ENCODE measurements at places on chromosomes 16 and 17.

DNA sequence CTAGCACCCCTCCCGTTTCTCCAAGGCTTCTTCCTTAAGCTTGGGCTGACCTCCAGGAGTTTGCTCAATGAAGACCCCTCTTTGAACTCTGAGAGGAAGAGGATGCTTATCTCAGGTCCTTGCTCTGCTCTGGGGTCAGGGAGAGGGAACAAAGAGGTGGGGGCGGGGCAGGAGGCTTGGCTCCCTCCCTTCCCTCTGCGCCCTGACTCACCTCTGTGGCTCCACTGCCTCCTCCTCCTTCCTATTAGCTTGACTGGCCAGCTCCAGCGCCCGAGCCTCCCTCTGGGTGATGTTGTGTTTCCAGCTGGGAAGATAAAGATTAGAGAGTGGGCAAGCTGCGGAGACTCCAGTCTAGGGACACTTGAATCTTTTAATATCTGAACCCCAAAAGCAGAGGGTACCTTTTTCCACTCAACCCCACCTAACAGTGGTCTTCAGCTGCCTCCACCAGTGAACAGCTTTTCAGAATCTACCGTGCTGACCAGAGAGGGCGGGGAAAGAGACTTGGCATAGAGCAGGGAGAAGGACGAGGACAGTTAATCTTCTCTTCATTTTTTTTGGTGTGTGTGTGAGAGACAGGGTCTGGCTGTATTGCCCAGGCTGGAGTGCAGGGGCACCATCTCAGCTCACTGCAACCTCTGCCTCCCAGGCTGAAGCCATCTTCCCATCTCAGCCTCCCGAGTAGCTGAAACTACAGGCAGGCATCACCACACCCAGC, 6.7 kb downstream of the GIP start:
- DNase-seq, result no peak

DNA sequence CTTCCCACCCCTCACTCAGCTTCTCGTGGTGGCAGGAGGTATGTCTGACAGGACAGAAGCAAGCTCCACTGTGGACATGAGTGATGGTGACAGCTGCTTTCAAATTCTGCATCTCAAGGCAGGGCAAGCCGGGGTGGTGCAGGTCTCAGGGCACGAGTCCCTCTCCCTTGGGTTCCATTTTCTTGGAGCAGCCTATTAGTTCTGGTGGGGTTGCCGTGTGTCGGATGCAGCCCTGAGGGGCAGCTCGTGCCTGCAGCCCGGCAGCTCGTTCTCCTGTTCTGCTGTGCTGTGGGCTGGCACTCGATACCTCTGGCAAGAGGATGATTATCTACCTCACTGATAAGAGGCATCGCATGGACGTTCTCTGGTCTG, 16.5 kb upstream of the CLEC18C start:
- no peak for DNase-seq

- DNase-seq, result no peak
Measured at GRCh38 chr16:1346422-1347285, 5.0 kb downstream of the TSR3 start.

DNA sequence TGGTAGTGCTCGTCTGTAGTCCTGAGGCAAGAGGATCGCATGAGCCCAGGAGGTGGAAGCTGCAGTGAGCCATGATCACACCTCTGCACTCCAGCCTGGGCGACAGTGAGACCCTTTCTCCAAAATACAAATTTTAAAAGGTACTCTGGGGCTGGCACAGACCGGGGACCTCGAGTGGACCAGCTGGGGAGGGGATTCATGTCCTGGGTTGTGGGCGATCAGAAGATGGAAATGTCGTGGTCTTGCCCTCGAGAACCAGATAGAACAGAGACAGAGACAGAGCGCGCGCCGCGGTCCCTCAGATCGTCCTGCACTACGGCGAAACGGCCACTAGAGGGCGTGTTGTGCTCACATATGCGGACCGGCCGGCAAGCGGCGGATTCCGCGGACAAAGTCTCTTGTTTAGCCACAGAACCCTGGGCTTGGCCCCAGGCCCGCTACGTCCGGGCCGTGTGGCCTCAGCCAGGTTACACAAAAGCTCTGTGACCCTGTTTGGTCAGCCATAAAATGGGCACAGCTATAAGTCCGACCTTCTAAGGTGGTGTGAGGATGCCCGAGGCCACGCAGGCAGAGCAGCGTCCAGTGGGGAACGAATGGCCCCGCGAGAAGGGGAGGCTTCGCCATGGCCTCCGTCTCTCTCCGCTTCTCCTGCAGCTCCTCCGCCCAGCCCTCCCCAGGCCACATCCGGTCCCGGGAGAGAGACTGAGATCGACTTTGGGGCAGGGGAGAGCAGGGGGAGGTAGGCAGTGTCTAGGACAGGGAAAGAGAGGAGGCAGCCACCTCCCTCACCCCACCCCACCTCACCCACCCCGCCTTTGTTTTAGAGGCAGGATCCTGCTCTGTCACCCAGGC, 14.6 kb upstream of the SBK1 start:
- DNase-seq, result peak; percentile 67

GRCh38 chr16:31138621-31139578, 3.4 kb upstream of the PRSS8 start:
- no peak for DNase-seq

DNA sequence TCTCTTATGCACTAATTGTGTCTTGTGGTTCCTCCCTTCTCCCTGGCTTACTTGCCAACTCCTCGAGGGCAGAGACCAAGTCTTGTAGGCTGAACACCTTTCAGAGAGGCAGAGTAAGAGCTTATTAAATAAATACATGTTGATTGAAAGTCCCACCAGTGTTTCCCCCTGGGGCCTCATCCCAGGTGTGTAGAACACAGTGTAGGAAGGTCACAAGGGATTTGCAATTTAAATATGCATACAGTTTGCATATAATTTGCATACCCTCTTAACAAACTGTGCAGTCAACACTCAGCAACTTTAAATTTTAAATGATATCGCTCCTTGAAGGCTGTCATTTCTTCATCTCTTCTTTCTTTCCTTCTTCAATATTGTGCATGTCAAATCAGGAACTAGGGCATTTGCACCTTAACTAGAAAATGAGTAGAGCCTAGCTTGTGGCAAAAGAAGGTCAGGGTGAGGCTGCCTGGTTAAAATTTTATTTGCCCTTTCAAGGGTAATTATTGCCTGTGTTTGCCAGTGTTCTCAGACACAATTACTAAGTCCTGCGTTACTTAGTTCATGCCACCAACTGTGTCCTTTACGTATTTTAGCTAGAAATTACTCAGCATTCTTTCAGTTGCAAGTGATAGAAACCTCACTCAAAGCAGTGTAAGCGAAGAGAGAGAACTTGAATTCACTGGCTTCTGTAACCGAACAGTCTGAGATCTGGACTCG, 465.7 kb downstream of the HAPSTR1 start:
- no peak for DNase-seq

- no peak for DNase-seq
Measured at GRCh38 chr16:48946686-48947370, 334.8 kb downstream of the CBLN1 start.

DNA sequence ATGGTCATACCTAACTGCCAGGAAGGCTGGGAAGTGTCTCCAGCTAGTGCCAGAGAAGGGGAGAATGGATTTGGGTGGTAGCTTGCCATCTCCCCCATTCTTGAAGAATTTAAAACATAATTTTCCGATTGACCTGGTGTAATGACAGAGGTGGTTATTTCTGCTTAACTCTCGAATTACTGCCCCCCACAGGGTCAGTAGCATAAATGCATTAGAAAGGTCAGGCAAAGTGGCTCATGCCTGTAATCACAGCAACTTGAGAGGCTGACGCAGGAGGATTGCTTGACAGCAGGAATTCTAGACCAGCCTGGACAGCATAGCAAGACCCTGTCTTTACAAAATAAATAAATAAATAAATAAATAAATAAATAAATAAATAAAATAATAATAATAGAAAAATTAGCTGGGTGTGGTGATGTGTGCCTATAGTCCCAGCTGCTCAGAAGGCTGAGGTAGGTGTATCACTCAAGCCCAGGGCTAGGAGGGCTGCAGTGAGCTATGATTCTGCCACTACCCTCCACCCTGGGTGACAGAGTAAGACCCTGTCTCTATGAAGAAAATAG, 27.5 kb downstream of the TMC7 start:
- no peak for DNase-seq

GRCh38 chr17:54795046-54795445, 105.6 kb upstream of the TOM1L1 start:
- DNase-seq, result no peak

- no peak for DNase-seq
Measured at GRCh38 chr17:79920751-79921410, 81.6 kb upstream of the CBX4 start.

DNA sequence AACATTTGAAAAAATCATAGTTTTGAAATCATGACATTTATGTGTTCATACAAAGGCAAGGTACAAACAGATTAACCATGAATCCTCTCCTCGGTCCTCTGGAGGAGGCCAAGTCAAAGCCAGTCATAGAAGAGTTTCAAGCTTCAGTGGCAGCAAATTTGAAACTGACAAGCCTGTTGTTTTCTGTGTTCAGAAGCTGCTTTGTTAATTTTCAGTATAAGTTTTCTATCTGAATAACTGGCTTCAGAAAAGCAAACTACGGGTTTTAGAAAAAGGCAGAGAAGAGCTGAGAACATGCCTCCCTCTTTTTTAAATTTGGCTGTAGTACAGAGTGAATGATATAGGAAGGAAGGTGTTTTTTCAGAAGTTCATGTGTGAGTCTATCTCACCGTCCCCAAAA, 79.6 kb upstream of the CLEC18B start:
- DNase-seq, result no peak

- DNase-seq, result no peak
Measured at GRCh38 chr16:3143598-3144320, 8.9 kb downstream of the ZNF213 start.

DNA sequence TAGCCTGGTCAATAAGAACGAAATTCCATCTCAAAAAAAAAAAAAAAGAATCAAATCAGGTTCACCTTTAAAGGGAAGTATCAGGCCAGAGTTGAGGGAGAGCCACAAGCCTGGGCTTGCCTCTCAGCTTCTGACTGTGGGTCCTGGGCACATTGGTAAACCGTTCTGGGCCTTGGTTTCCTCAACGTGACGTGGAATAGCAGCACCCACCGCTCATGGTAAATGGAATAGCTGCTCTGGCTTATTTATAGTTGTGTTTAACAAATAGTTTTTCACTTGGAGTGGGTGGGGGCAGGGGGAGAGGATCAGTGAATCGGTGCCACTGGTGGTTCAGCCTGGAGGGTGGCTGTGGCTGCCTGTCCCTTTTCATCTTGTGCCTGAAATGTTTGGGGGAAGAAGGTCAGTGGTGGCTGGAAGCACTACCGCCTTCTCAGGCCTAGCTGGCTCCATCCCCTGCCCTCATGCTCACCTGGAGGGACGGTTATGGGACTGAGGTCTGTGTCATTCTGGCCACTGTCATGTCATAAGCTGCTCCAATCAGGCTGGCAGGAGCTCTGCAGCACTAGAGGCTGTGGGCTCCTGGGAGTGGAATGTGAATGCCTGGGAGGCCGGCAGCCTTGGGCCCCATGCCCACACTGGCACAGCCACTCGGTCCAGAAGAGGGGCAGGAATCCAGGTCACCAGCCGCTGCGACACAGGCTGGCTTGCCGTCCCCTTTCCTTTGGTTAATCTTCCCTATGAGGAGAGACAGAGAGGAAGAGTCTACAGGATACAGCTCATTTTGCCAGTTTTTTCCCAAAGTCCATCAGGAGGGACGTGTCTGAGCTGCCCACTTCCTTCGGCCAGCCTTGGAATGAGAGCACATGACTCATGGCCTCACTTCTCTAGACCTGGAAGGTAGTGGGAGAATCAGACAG, 27.0 kb downstream of the CCR7 start:
- DNase-seq, result no peak

- DNase-seq, result no peak
Measured at GRCh38 chr17:67121316-67121891, 77.0 kb downstream of the CACNG1 start.

DNA sequence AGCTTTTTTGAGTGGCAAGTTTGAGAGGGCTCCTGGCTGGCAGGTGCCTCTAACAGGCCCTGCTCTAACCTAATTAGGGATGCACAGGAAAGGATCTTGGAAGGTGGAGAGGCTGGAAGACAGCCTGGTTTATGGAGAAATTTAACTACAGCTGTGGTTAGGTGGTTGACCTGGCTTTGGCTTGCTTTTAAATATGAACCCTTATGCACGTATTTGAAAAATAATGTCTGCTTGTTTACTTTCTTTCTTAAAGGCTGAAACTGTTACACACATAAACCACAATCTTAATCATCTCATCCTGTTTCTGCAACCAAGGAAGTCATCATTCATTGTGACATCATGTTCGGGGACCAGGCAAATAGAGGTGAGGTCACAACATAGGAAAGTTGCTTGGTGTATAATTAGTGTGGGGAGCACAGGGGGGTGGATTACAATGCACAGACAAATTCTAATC, 23.1 kb upstream of the DHRS13 start:
- peak; percentile 16 for DNase-seq

DNA sequence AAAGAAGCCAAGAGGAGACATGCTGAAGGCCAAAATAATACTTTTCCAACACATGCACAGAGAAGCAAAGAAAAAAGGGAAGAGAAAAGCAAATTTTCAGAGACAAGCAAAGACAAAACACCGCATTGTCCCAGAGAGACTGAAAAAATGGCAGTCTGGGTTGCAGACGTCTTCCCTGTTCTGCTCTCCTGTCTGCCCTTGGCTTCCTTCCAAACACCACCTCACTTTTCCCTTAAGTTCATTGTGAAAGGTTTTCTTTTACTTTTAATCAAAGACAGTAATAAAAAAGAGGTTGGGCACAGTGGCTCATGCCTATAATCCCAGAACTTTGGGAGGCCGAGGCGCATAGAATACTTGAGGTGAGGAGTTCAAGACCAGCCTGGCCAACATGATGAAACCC, 21.2 kb upstream of the VAT1L start:
- DNase-seq, result no peak

- peak; percentile 77 for DNase-seq
Measured at GRCh38 chr17:2053380-2054261, 1.3 kb upstream of the HIC1 start.

GRCh38 chr17:36938566-36939051, 1.3 kb downstream of the LHX1 start:
- no peak for DNase-seq

- peak; percentile 52 for DNase-seq
Measured at GRCh38 chr17:37488607-37489196, 989 bp upstream of the DUSP14 start.

- DNase-seq, result no peak
Measured at GRCh38 chr17:13113821-13114525, 96.1 kb upstream of the ELAC2 start.

DNA sequence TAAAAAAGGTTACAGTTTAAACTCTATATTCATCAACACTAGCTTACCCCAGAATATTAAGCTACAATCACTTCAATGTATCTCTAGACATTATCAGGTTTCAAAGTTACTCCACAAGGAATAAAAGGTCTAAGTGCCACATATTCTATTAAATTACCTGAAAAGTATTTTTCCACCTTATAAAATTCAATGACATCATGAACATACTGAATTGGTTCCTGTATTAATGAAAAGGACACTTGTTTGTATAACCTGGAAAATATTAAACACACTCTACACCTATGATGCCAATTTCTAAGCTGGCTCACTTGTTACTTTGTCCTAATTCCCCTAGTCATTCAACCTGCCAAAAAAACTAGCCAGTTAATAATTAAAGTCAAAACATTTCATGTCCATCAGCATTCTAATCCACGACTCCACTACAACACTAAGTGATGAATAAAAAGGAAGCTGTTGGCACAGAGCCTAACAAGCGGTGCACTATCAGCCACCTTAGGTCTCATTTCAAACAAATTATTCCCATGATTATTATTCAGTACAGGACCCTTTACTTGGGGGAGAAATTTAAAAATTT, 12.2 kb downstream of the MED13 start:
- no peak for DNase-seq

GRCh38 chr17:78882540-78883088, 20.4 kb downstream of the CEP295NL start:
- no peak for DNase-seq
